HT-29 (cell line): ENCODE measurements at places on chromosomes 1 and 21. TPM values are rescaled to one million over a fixed set of nuclear protein-coding genes. Genes with fewer than 3 reads are reported as not detected.
A peak's percentile ranks its signal among the peaks of the same experiment; 100 is the strongest.

DNA sequence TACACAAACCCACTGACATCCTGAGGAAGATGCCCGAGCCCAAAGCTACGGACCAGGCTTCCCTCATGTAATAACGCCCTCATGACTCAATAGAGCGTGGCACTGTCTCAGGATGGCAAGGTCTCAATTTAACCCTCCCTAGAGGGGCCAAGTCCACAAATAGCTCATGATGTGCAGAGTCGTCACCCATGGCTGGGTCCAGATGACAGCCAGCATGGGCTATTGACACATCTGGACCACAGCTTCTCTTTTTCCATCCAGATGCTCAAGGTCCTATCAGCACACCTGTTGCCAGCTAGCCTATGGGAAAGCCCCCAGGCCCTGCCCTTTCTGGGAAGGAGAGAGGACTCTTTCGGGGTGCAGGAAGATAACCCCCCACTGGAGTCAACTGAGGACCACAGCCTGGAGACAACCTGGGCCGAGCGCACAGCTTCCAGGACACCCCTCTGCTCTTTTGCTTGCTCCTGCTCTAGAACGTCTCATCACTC, 2.8 kb downstream of the LAPTM5 start:
- DNase-seq = no peak

GRCh38 chr1:202681736-202682420, 28.4 kb downstream of the SYT2 start:
- no peak for DNase-seq

DNA sequence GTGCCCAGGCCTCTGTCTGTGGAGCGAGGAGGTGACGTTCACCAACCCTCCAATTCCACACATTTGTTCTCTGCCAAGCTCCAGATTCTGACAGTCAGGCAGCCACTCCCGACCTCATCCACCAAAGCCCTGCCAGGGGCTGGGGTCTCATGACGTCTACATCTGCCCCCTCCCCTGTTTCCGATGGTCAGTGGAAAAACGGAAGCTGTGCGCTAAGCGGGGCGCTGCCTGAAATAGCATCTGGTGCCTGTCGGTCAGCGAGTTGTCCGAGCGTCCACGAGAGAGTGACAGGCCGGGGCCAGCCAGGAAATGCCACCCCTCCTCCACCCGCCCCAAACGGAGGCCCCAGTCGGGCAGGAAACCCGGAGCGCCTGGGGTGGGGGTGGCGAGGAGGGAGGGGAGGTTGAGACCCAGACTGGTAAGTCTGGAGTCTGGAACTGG, 3.2 kb upstream of the TAL1 start:
- DNase-seq = no peak

- peak; percentile 83 for DNase-seq
Measured at GRCh38 chr1:185317886-185318310, 855 bp upstream of the IVNS1ABP start.

DNA sequence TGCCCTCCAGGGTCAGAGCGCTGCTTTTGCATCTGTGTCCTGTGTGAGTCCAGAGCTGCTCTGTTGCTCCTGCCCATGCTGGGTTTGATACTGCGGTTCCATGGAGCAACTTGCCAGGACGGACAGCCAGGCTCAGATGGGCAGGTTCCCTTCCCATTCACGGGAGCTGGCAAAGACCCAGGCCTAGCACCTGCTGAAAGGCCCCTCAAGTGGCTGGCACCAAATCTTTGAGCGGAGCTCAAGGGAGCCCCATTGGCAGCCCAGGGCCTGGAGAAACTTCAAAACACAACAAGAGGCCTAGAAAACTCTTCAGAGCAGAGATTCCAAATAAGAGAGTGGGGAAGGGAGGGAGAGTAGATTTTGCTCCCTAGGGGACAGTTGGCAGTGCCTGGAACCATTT, 97.2 kb downstream of the ACTL8 start:
- DNase-seq = no peak

DNA sequence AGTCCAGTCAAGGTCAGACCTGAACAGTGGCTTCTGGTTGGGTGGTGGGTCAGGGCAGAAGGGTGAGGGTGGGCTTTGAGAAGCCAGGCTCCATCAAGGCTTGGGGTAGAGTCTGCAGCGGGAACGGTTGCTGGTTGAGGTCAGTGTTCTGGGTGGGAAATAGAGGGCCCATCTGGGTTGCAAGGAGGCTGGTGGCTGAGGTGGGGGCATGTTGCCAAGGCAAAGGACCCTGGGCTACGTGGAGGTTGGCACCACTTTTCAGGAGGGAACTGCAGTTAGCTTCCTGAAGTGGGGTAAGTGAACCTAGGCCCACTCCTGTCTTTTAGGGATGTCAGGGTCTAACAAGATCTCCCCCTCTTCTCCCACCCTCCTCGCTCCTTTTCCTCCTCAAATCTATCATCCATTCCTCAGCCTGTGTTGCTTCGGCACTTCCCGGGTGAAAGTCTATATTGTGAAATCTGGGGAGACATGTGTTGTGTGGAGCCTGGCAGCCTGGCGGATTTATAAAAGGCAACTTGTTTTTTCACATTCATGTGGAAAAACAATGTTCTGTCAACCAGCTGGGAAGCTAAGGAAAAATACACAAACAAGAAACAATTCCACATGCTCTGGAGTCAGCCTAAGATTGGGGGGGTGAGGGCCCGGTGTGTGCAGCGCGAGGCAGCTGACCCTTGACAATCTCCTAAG, 1.5 kb downstream of the IL22RA1 start:
- DNase-seq = peak; percentile 37

DNA sequence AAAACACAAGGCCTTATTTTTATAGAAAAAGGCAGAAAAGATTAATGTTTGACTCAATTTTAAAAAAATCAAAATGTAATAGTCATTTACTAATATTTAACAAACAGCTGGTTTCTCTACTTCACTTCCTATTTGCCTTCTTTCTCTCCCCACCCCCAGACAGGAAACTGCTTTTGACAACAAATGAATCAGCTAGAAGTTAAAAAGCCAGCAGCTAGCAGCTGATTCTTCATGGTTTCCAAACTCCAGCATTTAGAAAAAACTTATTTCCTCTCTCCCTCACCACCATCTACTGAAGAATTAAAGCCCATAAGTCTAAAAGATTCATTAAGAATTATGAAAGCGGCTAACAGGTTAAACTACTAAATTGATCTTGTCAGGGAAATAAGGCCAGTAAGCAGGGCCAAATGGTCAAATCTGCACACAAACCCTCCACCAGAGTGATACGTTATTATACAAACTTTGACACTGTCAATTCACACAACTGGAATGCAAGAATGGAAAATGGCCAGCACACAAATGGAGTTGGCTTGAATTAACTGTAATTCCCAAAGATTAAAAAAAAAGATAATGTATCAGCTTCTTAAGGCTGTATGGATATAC, 4.0 kb downstream of the WDR26 start:
- peak; percentile 43 for DNase-seq

DNA sequence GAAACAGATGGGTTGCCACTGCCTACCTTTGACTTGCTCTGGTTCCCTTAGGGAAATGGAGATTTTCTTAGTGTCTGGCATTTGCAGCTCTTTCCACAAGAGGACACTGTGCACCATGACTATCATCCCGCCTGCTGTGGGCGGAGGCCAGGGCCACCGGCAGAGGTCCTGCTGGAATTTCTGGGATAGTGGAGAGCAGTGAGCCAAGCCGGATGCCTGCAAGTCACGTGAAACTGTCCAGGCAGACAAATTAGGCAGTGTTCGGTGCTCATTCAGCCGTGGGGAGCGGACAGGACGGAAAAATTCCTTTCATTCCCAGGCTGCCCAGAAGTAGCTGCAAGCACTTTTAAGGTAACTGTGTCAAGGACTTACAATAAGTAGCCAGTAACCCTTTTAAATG, 43.4 kb downstream of the IGSF5 start:
- DNase-seq = peak; percentile 67

DNA sequence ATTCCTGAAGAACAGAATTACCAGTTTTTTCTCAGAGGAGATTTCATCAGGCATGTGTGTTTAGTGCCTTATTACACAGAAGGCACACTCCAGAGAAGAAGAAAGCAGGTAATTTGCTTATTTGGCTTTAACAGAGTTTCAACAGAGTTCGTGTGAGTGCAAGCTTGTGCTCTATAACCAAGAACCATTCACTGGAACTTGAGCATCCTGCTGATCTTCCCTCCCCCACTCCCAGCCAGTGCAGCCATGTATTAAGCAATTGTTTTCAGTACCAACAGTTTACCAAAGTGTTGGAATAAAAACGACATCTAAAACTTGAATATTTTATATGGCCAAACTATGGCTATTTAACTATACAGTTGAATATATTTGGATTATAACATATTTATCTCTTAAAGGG, 4.3 kb downstream of the MGST3 start:
- DNase-seq = no peak

- DNase-seq = no peak
Measured at GRCh38 chr1:221747839-221748238, 6.0 kb upstream of the DUSP10 start.

DNA sequence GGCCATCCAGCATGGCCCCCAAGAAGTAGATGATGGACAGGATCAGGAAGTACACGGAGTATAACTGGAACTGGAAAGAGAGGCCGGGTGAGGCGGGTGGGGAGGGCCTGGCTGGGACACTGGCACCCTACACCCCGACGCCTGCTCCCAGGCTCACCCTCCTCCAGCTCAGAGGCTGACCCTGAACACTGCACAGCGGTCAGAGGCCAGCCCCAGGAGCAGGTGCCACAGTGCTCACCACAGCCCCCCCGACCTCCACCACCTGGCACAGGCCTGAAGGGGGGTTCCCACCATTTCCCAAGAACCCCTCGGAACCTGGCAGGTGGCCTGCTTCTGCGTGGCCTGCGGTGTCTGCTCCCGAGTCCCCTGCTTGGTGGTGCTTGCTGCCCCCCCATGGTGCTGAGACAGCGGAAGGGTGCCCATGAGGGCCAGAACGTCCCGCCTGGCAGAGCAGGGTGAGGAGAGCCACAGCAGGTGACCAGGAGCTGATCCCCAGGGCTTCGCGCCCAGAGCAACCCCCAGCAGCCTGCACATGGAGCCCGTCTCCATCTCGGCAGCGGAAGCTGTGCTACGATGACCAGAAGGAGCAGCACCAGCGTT, 26.1 kb downstream of the SLC19A1 start:
- DNase-seq = no peak

DNA sequence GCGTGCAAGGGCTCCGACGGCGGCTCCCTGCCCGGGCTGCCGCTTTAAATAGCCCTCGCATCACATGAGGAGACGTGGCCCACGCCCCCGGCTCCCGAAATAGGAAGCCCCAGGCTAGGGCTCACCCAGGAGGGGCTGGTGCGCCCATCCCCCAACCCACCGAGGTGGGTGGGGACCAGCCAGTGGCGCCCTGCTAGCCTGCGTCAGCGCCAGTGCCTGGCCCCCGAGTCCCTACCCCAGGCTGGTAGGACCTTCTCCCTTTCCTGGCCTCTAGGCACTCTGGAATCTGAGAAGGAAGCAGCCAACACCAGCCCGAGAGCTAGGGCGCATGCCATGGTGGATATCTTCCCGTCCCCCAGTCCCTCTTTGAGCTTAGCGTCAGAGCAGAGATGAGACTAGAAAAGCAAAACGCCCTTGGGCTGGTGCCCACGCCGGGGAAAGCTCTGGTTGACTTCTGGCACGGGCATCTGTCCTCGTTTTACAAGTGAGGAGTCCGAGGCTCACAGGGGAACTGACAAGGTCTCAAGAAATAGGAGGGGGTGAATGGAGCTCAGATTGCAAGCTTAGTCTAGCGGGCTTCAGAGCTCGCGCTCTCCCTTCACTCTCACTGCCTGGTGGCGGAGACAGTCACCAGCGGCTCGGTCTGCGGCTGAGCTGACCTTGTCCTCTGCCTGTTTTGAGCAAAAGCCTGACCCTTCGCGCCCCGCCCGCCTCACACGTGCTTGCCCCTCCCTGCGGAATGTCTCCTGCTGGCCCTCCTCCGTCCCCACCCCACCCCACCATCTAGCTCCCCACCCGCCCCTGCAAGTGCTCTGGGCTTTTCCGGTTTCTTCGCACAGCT, at the start of gene FABP3:
Gene FABP3, minus strand, starts transcription at position 21 of the 841 bp plus-strand sequence. CDS start 62 bp downstream, outside the sequence.
- peak; percentile 76 for DNase-seq

GRCh38 chr21:45593162-45594022, 50.1 kb upstream of the PCBP3 start:
- DNase-seq = no peak

- DNase-seq = no peak
Measured at GRCh38 chr21:35857095-35857494, 203.2 kb downstream of the SETD4 start.

- DNase-seq = no peak
Measured at GRCh38 chr1:5906966-5907365, 85.3 kb downstream of the NPHP4 start.

CFAP57 gene
- 0.38 and 0.99 TPM in 2 replicates for total RNA-seq

AGT gene
- 0.76 and 1.5 TPM in 2 replicates for total RNA-seq

S100A7A gene
- total RNA-seq = not detected in 2 replicates

ZNF678 gene
- total RNA-seq = 6.2 and 9.3 TPM in 2 replicates

GSTM1 gene
- total RNA-seq = not detected in 2 replicates

GSTM3 gene
- total RNA-seq = not detected in 2 replicates

OR2L5 gene
- not detected in 2 replicates for total RNA-seq
